ENCODE measurements at places on chromosomes 2 and 18.

DNA sequence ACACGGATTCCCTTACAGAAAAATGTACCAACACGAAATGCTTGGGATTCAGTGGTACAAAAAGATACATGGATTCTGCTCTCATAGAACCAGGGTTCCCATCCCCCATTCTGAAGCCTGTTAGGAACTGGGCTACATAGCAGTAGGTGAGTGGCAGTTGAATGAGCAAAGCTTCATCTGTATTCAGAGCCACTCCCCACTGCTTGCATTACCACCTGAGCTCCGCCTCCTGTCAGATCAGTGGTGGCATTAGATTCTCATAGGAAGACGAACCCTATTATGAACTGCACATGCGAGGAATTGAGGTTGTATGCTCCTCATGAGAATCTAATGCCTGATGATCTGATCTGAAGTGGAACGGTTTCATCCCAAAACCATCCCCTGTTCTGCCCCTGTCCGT lies 246.4 kb downstream of the DYM start:
- no peak for DNase-seq

DNA sequence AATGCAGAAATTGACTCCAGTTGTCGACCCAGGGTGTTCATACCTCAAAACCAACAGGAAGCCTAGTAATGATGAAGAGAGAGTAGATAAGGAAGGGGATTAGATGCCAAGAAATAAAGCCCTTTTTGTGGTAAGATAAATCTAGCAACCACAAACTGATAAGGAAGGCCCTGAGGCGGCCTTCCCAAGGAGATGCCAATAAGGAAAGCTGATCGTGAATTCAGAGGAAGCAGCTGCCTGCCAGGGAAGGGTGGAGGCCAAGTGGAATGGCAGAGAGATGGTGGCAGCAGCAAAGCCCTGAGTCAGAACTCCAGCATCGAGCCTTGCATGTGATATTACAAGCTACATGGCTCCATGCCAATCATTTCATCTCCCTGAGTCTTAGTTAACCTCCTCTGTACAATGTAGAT lies 126.3 kb downstream of the IRS1 start:
- no peak for DNase-seq

- DNase-seq = no peak
Measured at GRCh38 chr18:44826418-44827259, 146.0 kb downstream of the SETBP1 start.

- no peak for DNase-seq
Measured at GRCh38 chr2:112880091-112880531, 30.9 kb upstream of the IL37 start.

- no peak for DNase-seq
Measured at GRCh38 chr2:75949385-75950030, 238.8 kb upstream of the GCFC2 start.

- no peak for DNase-seq
Measured at GRCh38 chr2:39447266-39448168, 10.4 kb upstream of the MAP4K3 start.

DNA sequence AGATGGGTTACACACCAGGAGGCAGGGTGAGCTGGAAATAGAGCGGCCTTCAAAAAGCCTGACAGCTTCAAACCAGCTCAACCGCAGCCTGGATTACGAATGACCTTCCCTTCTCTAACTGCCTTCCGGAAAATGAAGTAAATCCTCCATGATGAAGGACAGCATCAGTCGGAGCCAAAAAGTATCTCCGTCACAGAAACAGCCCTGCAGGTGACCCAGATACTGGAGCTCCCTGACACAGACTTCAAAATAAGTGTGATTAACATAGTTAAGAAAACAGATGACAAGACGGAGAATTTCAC lies 10.3 kb upstream of the CIB4 start:
- DNase-seq = no peak

GRCh38 chr2:54550547-54550946 lies 94.4 kb downstream of the SPTBN1 start:
- DNase-seq = no peak

- DNase-seq = no peak
Measured at GRCh38 chr18:34932363-34932762, 108.8 kb upstream of the MAPRE2 start.

DNA sequence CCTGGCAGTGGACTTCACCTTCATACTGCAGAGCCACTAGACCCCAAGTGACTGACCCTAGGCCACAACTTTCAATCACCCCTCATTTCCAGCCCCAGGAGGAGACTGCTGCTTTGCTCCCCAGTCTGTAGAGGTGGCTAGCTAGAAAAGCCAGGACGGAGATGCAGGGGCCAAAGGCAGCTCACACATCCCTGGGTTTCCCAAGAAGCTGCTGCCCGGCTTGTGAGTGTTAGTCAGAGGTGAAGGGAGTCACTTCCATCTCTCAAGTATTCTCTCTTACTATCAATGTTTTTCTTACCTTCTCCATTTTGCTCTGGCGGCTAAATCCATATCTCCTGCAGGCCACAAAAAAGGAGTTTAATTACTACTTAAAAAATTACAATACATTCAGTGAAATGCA lies 36.2 kb downstream of the CCDC93 start:
- DNase-seq = no peak

GRCh38 chr2:240786355-240786841 lies 33.6 kb downstream of the KIF1A start:
- no peak for DNase-seq

GRCh38 chr18:39449566-39449965 lies 1884.0 kb upstream of the CELF4 start:
- no peak for DNase-seq

- DNase-seq = no peak
Measured at GRCh38 chr18:72460210-72460680, 83.9 kb downstream of the CBLN2 start.

- DNase-seq = no peak
Measured at GRCh38 chr18:54584065-54584464, 7.0 kb upstream of the DYNAP start.

DNA sequence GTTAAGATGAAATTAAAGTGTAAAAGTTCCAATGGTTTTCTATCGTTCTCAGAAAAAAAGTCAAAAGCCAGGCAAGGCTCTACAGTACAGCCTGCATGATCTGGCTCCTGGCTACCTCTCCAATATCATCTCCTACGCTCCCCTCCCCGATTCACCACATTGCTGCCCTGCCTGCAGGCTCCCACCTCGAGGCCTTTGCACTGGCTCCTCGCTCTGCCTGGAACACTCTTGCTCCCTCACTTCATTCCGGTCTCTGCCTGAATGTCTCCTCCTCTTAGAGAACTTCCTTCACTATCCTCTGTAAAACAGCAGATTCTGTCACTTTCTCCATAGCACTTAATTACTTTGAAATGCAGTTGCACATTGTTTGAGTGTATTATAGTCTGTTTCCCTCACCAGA lies 72.5 kb downstream of the KLF7 start:
- DNase-seq = no peak

- no peak for DNase-seq
Measured at GRCh38 chr2:3485166-3485565, 34.2 kb downstream of the ADI1 start.

- no peak for DNase-seq
Measured at GRCh38 chr18:78779996-78780718, 199.5 kb upstream of the SALL3 start.

DNA sequence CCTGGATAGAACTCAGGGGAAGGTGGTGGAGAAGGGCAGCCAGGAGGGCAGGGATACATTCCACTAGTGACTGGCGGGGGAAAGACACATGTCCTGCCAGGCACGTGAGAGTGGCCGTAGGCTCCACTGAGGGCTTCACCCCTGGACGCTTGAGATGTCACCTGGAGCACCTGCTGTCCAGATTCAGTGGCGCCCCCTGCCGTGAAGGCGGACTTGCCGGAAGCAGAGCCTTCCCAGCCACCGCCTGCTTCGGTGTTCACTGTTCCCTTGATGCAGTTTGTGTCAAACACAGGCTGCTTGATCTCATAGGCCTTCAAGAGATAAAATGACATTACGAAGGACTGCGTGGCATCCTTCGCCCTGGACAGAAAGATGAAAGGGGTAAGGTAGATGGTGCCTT lies 335.3 kb downstream of the ZNF521 start:
- no peak for DNase-seq

GRCh38 chr2:219123356-219124135 lies 37.1 kb downstream of the NHEJ1 start:
- no peak for DNase-seq

DNA sequence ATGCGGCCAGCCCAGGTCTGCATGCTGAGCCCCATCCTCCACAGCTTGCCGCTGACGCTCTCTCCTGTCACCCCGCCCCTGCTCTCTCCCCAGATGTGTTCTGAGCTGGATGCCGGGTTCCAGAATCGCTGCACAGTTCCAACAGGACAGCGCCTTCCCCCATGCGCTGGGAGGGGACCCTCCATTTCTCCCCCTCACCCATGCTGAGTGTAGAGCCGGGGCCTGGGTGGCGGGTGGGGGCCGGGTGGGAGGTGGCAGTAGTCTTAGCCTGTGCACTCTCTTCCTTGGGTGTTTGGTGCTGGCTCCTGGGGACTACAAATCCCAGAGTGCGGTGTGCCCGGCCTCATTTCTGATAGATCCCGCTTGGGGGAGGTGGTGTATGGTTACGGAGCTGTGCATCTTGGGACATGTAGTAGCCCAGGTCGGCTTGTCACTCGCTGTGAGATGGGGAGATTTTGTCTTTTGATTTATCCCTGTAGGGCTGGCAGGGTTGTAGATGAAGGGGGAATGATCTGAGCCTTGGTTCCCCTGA lies 6.8 kb downstream of the DNAJB2 start:
- no peak for DNase-seq

GRCh38 chr2:109647636-109648035 lies 33.5 kb downstream of the SOWAHC start:
- peak; percentile 81 for DNase-seq

Data from coronary artery (tissue), 2 donors.